Fibroblast of skin of back (primary cell): ENCODE measurements at places on chromosomes 2 and 18.
A peak's percentile ranks its signal among the peaks of the same experiment; 100 is the strongest.

GRCh38 chr2:140248623-140249022, 1468.4 kb upstream of the NXPH2 start:
- DNase-seq: no peak

DNA sequence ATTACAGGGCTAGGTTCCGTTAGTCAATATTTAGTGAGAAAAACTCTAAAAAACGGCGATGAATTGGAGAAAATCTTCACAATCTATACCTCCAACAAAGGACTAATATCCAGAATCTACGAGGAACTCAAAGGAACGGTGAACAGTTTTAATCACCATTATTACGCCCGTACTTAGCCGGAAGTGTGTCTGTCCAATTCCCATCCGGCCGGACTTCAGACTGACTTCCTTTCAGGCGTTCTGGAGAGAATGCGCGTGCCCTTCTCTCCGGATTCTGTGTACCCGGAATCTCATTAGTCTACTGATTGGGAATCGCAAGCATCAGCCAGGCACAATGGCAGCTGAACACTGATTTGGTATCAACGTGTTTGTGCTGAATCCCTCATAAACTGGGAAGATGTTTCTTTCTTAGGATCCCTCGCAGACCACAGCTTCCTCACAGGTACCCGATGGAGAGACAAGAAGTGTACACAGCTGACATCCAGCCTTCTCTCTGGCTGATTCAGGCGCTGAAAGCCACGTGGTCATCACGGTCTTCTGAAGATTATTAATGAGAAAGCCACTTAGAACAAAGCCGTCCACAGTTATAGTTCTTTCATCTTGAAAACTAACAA, 239.9 kb downstream of the ZNF516 start:
- no peak for DNase-seq

DNA sequence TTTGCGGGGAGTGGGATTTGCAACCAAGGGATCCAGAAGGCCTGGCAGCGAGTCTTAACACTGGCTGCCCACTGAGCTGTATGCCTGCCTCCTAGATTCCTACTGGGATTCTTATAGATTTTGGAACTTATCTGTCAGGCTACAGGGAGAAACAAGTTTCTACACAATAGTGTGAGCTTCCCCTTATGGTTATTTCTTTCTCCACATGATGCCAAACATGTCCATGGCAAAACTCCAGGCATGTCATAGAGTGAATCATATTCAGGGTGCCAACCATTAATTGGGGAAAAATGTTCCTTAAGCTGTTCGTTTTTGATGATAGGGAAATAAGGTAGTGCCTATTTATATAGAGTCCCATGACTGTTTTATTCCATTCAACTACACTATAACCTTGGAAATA, 1185.2 kb upstream of the CELF4 start:
- DNase-seq: no peak

DNA sequence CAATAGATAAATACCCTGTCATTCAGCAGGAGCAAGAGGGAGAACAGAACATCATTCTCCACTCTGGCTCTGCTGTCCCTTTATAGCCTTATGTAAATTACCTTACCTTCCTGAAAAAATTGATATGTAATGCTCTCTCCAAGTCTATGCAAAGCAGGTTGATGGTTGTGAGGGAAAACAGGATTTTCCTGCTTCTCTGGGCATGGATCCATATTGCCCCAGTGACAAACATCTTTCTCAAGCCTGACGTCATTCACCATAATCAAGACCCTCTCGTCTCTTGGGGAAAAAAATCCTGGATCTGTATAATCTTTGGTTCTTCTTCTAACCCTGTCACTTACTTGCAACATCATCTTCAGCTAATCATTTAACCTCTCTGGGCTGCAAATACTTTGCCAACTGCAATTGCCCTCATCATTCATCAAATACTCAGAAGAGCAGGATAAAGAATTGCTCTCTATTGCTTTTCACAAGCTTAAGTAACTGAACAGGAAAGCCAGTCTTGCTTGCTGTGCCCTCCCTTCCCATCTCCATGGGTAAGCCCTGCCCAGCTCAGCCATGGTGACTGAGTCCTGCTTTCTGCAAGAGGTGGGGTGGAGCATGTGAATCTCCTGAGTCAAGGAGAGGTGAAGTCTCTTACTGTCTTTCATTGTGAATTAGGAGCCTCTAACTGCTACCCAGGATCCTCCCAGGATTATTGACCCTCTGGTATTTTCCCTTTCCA, 123.7 kb upstream of the KLF7 start:
- no peak for DNase-seq

DNA sequence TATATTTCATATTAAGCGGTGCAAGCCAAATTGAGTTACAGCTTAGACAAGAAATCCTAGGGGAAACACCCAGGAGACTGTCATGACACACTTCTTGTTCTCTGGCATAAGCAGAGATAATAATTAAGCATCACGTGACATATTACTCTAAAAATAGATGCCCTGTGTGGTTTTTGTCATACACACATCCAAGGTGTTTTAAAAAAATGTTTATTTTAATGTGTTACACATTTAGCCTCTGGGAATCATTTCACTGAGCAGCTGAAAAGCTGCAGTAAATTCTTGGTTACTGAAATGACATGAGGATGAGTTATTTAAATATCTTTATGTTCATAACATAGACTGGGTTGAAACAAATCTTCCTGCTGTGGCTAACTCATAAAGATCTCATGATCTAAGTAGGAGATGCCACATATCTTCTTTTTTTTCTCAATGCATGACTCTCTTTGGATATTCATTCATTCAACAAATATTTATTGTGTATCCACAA, 38.0 kb upstream of the ERMN start:
- peak; percentile 41 for DNase-seq

- no peak for DNase-seq
Observed at GRCh38 chr2:241980193-241980592, 110.7 kb downstream of the RTP5 start.

DNA sequence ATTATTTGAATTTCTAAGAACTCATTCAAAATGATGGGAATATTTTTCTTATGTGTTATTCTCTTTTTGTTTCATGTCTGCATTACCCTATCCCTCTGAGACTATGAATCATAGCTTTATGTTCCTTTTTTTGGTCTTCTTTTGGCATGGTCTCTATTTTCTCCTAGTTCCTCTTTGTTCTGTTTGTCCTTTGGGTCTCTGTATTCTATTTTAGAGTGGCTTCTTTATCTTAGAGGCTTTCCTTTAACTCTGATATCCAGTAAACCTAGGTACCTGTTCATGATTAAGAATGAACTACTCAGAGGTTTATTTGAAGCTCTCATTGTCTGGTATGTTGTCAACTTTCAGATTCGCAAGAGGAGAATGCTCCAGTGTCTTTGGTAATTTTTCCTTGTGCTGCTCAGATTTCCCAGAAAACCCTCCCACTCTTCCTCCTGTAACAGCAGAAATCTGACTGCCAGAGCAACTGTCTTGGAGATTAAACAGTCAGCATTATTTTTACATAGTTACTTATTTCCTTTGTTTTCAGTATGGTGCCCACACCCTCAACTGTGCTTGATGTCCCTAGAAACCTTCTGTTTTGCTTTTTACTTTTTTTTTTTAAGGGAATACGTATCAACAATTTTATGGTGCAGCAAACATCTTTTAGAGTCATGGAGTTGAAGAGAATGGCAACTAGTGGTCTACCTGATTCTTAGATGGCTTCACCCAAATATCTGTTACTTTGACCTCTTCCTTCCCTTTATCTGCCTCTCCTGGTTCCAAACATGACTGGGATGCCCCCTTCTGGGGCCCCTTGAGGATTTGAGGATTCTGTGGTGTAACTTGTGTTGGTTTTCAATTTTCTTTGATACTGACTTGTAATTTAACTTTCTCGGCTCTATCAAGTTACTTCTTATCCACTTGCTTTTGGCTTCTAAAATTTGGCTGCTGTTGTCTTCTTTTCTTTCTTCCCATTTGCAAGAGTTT, 92.0 kb downstream of the DPP10 start:
- DNase-seq: peak; percentile 2

- DNase-seq: no peak
Observed at GRCh38 chr2:181128199-181128598, 147.8 kb downstream of the UBE2E3 start.

GRCh38 chr2:220956429-220956828, 615.7 kb downstream of the EPHA4 start:
- no peak for DNase-seq

GRCh38 chr18:44035554-44035953, 645.1 kb upstream of the SETBP1 start:
- DNase-seq: no peak

GRCh38 chr2:68200157-68200787, 42.6 kb downstream of the PNO1 start:
- no peak for DNase-seq

- DNase-seq: peak; percentile 19
Observed at GRCh38 chr2:198273660-198274059, 469.3 kb downstream of the PLCL1 start.

DNA sequence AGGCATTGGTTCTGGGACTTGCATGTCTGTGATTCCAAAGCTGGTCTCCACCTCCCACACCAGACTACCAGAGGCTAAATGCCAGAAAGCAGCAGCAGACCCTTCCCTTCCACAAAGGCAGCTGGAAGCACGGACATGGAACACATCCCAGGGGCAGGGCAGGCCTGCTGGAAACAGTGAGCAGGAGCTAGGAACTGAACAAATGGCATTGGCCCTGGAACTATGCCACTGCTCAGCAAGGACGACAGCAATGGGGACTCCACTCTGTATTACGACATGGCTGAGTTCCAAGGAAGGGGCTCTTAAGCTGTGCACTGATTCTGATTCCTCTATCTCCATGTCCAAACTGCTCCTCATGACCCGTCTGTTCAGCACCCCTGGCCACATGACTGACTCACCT, 77.8 kb upstream of the TFCP2L1 start:
- no peak for DNase-seq

DNA sequence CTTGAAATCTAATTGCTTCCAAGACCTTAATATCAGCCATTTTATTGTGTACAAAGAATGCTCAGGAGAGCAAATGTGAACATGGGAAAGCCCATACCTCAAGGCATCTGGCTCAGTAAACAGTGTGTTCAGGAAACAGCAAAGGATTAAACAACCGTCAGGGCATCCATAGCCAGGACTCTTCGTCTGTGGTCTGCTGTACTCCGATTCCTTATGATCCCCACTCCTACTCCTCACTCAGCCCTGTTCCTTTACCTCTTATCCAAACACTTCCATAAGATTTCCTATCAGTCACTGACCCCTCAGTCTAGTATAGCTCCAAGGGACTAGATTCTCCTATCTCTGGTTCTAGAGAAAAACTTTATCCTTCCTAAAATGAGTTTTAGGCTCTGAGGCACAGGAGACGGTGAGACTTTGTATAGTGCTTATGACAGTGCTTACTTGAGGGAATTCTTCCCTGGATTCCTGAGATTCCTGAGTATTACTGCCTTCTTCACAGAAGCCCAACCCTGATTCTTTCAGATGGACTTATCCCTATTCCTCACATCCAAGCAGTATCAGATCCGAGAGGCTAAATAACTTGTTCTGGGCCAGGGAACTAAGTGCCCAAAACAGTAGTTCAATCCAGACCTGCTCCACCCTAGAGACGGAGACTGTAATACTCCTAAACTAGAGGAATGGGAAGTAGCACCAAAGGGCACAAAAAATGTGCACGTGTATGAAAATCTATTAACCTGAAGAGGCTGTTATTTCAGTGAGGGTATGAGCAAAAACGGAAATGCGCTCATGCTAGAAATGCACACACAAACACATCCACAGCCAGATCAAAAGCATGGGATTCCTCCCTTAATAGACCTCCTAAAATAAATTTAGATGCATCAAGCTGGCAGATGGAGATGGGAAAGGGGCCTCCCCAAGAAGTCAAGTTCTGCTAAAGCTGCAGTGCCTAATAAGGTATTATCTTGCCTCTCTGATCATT, 42.1 kb upstream of the SIGLEC15 start:
- DNase-seq: peak; percentile 89

DNA sequence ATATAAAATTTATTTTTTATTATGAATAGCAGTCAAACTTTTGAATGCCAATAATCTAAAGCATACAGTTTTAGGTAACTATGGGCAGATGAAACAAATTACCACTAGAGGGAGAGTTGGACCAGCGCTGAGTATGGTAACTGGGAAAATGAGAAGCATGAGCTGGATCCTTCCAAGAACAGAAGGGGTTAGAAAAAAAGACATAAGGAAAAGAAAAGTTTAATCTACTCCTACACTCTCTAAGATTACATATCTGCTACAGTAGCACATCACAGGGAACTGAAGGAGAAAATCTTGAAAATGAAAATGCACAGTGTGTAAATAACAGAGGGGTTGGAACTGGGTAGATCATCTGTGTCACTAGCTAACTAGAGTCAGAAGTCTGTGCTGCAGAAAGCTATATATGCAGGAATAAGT, 15.5 kb downstream of the REG3G start:
- DNase-seq: peak; percentile 0

DNA sequence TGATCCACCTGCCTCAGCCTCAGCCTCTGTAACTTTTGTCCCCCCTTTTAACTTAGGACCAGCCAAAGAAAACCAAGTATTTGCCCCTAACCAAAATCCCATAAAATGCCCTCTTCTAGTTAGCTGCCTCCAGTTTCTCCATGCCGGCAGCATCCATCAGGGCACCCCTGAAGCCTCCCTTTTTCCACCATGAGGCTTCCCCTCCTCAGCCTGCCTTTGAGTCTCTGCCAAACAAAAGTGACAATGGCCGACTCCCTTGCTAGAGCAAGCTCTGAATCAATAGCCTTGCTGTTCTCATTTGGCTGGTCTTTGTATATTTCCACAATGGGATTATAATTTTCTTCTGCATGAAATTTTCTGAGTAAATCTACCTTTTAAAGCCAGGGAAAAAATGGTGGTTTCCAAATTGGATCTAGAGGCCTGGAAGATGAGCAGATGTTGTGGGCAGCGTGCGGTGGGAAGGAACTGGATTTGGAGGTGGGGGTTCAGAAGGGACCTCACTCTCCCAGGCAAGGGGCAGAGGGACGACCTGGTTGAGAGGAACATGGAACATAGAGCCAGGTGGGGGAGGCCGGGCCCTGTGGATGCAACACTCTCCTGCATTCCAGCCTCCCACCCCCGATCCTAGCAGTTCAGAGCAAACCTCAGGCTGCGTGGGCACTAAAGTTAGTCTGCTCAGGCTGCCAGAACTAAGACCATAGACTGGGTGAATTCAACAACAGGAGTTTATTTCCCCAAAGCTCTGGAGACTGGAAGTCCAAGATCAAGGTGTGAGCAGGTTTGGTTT, 80.6 kb downstream of the HS6ST1 start:
- DNase-seq: no peak

- DNase-seq: peak; percentile 86
Observed at GRCh38 chr2:180523621-180524340, 456.6 kb upstream of the UBE2E3 start.

DNA sequence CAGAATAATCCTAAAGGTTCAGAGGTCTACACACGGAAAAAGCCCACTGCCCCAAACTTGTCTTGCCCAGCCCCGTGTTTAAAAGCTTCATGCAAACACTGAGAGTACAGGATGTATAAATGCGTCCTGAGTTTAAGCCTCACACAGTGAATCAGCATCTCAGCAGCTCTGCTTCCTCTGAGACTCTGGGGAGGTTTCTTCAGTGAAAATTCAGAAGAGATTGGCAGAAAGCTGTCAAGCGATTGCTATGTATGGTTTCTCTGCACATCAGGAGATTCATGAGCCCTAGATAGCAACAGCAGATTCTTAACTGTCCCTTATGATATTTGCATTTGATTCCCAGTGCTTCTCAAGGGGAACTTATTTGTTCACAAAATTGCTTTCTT, 27.1 kb downstream of the CRACDL start:
- DNase-seq: peak; percentile 30
